ENCODE measurements at places on chromosomes 16 and 17.
A peak's percentile ranks its signal among the peaks of the same experiment; 100 is the strongest.

DNA sequence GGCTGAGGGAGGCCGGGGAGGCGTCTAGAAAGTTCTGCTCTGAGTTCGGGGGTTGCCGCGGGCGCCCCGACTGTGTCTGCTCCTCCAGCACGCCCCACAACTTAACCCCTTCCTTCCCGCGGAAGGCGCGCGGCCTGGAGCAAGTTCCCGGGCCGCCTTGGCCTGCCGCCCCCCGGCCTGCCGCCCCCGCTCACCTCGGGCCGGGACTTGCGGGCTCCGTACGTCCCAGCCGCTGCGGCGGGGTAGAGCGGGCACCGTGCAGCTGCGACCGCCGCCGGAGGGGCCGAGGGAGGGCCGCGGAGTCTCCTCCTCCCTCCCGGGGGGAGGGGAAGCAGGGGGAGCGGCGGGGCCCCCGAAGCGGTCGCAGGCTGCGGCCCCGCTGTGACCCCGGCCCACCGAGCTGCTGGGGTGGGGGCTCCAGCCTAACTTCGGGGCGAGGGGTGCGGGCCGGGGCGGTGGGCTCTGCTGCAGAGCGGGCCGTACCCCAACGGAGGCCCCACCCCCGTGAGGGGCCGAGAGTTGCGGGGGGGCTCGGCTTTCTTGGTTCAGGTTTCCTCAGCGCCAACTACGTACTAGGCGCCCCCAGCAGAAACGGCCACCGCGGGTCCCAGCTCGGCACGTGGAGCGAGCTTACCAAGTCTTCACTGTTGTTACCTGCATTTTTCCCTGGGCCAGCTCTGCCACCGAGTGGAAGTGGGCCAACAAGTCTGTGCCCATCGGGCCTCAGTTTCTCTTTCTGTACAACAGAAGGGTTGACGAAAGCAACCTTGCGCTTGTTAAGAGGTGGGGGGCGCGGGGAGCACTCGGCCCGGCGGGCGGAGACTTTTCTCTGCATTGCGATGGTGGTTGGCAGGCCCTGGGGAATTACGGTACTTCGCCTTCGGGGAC lies at the start of gene CCDC102A:
Gene CCDC102A (minus strand): TSS at position 266 of the 888 bp plus-strand sequence. CDS start 7,394 bp downstream, outside the sequence.
- no peak for DNase-seq

DNA sequence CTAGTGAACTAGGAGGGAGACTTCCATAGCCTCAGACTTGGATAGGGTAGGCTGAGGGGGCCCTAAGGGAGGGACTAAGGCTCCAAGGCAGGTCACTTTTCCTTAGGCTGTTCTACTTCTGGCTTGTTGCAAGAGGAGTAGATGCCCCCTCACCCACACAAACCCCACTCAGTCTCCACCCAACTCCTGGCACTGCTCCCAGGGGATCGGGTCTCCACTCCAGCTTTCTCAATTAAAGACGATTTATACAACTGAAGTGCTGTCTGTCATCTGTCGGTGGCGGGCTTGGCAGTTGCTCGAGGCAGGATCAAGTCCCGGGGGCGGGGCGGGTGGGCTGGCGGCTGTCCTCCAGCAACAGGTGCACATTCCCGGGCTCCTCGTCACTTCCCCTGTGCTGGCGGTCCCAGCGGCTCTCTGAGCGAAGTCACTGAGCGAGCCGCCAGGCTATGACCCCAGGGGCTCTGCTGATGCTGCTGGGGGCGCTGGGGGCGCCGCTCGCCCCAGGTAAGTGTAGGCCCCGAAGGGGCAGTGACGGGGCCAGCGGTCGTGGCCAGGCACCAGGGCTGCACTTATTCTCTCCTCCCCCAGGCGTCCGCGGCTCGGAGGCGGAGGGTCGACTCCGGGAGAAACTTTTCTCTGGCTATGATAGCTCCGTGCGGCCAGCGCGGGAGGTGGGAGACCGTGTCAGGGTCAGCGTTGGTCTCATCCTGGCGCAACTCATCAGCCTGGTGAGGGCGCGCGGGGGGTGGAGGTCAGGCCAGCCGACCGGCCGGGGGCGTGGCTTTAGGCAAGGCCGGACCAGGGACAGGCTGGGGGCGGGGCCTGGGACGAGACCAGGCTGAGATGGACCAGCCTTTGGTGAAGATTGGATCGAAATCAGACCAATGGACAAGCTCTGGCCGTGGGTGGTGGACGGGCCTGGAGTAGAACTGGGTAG lies at the start of gene CHRNB1:
Gene CHRNB1 (plus strand): TSS at position 380 of the 937 bp plus-strand sequence. CDS start 67 bp downstream, at position 447.
- DNase-seq: peak; percentile 90

DNA sequence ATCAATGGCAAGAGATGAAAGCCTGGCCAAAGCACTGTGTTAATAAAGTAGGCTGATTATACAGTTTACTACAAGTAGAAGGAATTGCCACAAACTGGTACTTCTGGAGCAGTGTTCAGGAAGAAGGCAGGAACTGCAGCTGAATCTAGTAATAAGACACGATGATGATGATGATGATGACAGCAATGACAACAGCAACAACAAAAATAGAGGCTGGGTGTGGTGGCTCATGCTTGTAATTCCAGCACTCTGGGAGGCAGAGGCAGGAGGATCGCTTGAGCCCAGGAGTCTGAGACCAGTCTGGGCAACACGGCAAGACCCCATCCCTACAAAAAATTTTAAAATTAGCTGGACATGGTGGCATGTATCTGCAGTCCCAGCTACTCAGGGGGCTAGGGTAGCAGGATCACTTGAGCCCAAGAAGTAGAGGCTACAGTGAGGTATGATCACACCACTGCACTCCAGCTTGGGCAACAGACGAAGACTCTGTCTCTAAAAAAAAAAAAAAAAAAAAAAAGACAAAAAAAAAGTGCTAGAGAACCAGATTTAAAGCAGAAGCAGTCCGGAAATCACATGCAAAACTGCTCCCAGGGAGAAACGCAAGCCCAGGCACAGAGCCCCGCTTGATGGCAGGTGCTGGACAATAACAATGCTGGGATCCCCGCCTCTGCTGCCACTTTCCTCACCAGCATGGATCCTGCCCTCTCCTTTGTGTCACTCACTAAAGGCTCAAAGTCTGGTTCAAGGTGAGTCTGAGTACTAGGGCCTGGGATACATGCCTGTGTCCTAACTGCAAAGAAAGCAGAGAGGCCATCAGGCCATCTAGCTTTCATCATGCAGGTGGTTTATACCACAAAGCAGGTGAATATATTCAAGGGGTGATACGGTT lies 44.8 kb downstream of the CPPED1 start:
- DNase-seq: no peak

DNA sequence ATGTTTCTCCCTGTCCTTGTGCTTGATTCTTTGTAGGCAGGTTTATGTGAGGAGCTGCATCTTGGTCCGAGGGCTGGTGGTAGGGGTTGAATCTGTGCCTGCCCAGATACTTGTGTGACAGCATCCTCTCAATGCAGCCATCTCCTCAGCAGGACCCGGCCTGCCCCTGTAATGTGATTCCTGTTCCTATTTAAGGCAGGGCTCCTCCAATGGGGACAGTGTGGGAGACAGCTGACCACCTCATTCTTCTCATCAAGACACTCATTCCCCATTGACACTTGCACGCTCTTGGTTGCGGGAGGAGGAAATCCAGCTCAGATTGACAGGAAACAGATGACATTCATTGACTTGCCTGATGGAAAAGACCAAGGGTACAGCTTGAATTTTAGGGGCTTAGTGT lies 384.5 kb downstream of the CPPED1 start:
- no peak for DNase-seq

GRCh38 chr17:77754956-77755355 lies 203.5 kb upstream of the TNRC6C start:
- DNase-seq: no peak

DNA sequence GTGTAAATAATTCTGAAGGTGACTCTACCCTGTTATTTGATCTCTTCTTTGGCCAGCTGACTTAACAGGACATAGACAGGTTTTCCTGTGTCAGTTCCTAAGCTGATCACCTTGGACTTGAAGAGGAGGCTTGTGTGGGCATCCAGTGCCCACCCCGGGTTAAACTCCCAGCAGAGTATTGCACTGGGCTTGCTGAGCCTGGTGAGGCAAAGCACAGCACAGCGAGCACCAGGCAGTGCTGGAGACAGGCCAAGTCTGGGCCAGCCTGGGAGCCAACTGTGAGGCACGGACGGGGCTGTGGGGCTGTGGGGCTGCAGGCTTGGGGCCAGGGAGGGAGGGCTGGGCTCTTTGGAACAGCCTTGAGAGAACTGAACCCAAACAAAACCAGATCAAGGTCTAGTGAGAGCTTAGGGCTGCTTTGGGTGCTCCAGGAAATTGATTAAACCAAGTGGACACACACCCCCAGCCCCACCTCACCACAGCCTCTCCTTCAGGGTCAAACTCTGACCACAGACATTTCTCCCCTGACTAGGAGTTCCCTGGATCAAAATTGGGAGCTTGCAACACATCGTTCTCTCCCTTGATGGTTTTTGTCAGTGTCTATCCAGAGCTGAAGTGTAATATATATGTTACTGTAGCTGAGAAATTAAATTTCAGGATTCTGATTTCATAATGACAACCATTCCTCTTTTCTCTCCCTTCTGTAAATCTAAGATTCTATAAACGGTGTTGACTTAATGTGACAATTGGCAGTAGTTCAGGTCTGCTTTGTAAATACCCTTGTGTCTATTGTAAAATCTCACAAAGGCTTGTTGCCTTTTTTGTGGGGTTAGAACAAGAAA lies 5.1 kb downstream of the STH start:
- no peak for DNase-seq

- DNase-seq: no peak
Measured at GRCh38 chr16:1991135-1991551, 1.4 kb downstream of the SYNGR3 start.

- DNase-seq: no peak
Measured at GRCh38 chr16:17567455-17567854, 96.7 kb upstream of the XYLT1 start.

GRCh38 chr16:71562552-71562951 lies 14.3 kb downstream of the TAT start:
- no peak for DNase-seq

- DNase-seq: no peak
Measured at GRCh38 chr17:22505660-22506059, 813.3 kb downstream of the KCNJ18 start.

DNA sequence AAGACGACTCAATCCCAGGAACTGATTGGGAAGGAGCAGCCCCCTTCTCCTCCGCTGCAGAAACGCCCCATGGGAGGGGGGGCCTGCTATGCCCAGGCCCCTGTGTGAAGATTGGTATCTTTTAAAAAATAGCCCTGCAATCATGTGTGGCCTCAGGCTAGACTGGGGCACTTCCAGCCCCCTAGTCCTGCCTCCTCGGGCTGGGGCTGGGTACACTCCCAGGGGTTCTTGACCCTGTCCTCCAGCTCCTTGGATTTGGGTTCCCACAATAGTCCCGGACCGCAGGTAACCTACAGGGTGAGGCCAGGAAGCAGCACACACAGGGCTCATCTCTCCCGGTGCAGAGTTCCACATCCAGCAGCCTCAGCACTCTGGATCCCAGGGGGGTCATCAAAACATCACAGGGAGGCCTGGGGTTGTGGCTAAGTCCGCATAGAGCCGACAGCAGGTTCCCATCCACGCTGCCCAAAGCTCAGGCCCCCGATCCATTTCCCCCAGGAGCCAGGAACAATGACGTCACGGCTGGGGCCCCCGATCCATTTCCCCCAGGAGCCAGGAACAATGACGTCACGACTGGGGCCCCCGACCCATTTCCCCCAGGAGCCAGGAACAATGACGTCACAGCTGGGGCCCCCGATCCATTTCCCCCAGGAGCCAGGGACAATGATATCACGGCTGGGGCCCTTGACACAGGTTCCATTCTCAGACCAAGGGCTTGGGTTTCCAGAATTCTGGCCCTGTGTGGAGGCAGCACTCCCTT lies 202.4 kb downstream of the IRF8 start:
- no peak for DNase-seq

GRCh38 chr17:64492481-64493109 lies 4.3 kb downstream of the POLG2 start:
- no peak for DNase-seq

DNA sequence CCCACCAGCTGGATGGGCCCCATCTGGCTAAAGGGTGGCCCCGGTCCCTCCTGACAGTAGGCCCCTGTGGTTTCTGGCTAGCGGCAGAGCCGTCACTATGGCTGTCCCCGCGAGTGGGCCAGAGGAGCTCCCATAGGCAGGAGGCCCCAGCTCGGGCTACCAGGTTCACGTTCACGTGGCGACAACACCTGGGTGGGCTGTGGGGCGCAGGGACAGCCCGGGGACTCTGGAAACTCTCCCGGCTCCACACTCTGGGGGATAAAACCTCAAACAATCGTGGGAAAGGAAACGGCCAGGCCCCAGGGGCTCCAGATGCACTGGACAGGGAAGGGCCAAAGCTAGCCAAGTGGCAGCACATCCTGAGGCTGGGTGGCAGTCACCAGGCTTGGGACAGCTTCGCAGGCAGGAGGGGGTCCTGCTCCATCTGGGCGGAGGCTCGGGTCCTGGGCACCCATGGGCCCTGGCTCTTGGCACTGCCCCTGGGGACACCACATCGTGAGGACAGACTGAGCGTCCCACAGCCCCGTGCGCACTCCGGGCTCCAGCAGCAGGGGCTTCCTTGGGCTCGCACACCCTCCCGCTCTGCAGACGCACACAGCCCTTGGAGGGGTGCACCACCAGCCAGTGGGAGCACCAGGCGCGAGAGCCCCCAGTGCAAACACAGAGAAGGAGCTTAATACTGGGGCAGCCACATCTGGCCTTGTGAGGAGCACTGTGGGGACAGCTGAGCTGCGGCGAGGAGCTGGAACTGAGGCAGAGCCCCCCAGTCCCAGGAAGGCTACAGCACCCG lies 4.4 kb downstream of the RNF166 start:
- DNase-seq: no peak

- DNase-seq: no peak
Measured at GRCh38 chr16:89061590-89062380, 31.9 kb upstream of the ACSF3 start.

- no peak for DNase-seq
Measured at GRCh38 chr17:70882504-70882903, 713.2 kb downstream of the KCNJ2 start.

GRCh38 chr16:82788225-82788624 lies 161.5 kb downstream of the CDH13 start:
- DNase-seq: no peak

DNA sequence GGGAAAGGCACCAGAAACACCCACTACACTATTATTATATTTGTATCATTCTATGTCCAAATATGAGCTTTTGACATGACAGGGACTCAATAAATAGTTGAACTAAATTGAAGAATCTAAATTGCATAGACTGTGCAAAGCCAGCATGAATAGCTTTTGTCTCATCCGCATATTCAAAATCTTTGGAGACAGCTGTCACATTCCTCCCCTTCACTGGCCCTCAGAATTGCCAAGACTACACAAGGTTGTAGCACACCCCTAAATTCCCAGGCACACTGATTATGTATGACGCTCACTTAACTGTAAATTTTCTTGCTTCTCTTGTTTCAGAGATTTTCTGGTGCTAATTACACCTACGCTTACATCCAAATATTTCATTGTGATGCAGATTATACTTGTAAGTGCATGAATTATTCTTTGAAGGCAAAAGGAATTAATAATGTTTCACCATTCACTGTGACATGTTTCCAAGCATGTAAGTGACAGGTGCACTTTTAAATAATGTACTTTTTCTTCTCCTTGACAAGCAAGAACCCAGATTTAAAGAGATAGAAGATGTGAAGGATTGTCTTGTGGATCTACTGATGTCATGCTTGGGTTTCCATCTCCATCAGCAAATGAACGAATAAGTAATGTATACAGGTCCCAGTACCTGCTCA lies 47.5 kb downstream of the CA10 start:
- no peak for DNase-seq

- DNase-seq: no peak
Measured at GRCh38 chr16:11632455-11632939, 35.8 kb upstream of the SNN start.

GRCh38 chr17:74096456-74096855 lies 107.0 kb upstream of the RPL38 start:
- no peak for DNase-seq
